ENCODE measurements at places on chromosomes 7 and 10.

DNA sequence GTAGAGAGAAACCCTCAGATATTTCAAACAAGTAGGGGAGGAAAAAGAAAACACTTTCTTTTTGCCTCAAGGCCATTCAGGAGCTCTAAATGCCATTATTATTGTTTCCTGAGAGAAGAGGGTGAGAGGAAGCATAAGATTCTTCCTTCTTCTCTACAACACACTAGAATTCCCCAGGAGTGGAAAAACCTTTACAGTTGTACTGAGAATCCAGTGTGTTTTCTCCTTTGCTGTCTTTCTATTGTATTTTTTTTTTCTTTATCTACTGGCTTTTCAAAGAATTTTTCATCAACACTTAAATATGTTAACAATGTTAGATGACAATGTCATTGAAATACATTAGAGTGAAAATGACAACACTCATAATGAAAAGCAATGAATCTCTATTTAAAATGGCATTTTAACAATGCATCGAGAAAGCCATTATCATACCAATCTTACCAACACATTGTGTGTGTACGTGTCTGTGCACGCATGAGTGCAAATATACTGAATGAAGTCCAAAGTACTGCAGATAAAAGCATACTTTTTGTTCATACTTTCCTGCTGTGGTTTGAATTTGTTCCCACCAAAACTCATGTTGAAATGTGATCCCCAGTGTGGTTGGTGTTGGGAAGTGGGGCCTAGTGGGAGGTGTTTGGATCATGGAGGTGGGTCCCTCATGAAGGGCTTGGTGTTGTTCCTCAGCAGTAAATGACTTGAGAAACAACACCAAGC lies 24.2 kb upstream of the MACC1 start:
- DNase-seq: peak; percentile 17

DNA sequence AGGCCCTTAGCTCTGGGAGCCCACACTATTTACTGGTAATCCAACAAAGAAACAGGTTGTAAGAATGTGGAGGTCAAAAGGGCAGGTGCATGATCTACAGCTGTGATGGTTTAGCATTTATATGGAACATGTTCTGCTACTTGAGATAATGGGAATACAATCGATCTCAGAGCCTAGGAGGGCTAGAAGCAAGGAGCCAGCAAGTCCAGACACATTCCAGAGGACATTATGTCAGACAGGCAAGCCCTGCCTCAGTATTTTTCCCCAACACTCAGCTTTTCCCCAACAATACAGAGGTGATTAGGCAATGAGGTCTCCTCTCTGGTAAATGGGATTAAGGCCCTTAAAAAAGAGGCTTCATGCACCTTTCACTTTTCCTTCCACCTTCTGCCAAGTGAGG lies 21.4 kb upstream of the GNAT3 start:
- no peak for DNase-seq

DNA sequence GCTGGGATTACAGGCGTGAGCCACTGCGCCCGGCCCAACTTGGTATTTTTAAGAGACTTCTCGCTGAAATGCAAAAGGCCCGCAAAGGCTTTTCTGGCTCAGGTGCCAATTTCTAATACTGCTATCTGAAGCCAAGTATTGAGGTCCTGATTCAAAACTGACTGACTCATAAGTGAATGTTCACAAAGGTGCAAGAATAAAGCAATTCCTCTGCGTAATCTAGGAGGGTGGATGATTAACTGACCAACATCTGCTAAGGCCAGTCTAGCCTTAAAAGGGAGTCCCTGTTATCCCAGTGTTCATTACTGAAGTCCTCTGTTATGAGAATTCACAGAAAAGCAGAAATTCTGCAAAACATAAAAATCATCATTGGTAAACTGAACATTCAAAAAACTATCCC lies 111.4 kb downstream of the SRPK2 start:
- no peak for DNase-seq

DNA sequence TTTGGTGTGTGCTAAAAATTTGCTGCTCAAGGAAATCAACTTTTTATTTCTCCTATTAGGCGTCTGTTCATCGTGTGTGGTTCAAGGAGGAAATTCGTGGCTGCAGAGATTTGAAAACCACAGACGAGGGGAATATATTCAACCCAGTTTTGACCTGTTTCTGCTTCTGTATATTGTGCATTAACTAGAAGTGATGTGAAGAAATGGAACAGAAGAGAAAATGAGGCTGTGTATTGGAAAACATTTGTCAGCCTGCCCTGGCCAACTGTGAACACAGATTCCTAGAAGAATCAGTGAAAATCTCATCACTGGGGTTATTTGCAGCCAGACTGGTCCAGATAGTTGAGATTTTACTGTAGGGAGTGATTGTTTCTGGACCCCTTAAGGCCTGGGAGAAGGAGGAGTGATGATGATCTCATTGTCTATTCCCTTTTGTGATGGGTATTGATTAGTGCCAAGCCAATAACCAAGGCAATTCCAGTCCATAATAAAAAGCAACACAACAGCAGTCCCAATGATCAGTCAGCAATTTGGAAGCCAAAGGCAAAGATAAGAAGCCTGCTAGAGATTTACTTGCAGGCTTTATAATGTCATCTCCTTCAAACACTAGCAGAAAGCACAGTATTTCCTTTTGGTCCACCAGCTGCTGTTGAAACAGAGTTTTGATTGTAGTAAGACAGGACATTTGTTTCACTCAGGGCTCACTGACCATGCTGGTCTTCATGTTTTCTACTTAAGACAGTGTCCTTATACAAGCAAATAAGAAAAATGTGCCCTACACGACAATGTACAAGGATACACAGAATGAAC lies 339.4 kb downstream of the PRPF18 start:
- no peak for DNase-seq

DNA sequence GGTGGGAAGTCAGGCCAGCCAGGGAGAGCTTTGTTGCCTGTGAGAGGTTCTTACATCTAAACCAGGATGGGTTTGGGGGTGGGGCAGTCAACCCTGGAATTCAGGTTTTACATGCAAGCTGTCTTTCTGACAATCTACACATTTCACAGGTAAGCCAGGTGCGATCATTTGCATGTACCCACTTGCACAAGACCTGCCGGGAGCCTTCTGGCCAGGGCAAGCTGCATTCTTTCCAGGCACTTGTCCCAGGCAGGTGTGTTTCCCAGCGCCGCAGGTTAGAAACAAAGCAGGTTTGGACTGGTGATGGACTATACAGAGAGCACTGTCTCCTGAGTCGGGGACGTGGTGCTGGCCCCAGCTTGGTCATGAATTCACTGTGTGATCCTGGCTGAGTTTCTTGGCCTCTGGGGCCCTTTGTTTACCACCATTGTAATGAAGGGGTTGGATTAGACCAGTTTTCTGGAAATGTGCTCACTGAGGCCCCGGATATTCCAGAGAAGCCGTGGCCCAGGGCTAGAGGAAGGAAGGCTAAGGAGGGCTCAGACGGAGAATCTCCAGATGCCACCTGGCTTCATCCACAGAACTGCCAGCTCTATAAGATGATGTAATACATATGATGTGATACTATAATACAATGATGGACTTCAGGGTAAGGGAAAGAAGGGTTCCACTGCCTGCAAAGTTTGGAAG lies 205.2 kb upstream of the SVIL start:
- peak; percentile 6 for DNase-seq

DNA sequence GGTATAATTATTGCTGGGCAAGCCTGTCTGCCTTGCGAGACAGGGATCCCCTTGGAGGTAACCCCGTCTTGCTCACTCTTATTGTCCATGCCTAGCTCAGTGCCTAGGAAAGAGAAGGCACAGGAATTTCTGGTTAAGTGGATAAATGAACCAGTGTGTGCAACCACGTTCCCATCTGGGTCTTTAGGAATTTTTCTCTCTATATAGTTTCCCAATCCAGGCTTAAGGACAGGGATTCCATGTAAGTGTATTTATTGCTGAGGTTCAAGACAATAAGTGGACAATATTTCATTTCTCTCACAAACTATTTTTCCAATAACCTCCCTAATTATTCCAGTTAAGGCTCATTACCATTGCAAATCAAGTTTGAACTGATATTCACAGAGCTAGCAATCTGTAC lies 8.9 kb upstream of the ADAM12 start:
- no peak for DNase-seq

GRCh38 chr10:48806342-48806741 lies 121.7 kb downstream of the WDFY4 start:
- no peak for DNase-seq

DNA sequence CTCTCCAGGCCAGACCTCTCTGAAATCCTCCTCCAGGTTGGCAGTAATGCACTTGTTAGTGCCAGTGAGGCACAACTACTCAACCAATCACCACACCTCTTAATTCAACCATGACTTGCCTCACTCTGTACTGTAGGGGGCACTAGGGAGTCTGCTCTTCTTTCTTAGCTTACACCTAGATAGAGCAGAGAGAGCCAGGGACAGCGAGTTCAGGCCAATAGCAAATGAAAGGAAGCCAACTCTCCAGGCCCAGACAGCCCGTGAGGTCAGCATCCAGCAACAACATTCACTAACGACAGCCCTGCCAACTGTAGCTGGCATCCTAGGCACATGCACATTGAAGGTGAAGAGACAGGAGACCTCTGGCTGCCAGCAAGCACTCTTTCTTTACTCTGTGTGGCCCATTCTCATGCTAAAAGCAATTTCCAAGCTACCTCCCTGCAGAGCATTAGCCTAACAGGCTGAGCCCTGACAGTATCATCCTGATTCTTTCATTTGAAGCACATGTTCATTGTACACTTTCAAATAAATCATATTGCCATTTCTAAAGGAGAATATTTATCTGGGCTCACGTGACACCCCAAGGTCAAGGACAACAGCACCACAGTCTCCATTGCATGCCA lies 136.3 kb downstream of the DPY19L1 start:
- DNase-seq: no peak

GRCh38 chr7:44491229-44491628 lies 771 bp upstream of the NUDCD3 start:
- DNase-seq: no peak

DNA sequence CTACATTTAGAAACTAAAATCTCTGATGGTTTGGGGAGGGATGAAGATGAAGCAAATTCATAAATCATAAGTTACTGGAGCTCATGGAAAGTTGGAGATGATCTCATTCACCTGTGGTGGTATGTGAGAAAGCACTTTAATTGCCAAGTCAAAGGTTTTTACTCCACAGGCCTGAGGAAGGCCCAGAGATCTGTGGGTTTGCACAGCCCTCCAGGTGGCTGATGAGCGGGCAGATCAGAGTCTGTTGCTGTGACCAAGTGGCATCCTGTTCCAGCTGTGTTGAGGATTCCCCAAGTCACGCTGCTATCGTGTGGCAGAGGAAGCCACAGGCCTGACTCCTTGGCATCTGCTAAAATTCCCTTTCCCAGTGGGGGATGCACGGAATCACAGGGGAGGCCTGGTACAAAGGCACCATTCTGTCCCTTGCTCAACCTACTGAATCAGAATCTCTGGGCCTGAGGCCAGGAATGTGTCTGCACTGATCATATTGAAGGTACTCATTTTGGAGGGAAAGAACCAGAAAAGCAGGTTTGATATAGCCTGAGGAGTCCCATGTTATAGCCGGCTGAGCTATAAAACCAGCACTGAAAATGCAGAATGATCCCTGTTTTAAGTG lies 19.7 kb upstream of the DDC start:
- no peak for DNase-seq

DNA sequence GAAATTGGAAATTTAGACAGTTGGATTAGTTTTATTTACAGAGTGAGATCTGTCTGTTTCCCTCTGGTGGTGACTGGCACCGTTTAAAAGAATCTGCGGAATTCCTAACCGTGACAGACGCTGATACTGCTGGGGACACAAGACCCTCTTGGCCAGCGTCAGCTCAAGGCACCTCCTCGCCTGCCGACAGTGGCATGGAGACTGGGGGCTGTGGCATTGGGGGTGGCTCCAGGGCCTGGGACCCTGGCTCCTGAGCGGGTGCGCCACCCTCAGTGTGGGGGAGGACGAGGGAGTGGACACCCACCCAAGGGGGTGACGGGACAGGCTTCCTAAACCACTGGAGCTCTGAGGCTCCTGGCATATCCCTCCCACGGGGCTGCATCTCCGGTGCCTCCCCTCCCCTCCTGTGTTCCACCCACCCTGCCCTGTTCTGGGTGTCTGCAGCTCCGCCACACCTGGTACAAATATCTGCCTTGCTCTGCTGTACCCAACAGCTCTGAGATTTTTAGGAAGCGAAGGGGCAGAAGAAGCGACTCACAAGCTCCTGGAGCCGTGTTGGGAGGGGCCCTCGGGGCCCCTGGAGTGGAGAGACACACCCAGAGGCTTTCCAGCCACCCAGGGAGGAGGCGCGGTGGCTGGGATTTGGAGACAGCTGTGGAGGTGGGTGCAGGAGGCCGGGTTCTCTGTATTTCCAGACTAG lies 178.7 kb downstream of the DNAJB6 start:
- no peak for DNase-seq

GRCh38 chr10:78995987-78996791 lies 72.6 kb upstream of the ZMIZ1 start:
- no peak for DNase-seq

DNA sequence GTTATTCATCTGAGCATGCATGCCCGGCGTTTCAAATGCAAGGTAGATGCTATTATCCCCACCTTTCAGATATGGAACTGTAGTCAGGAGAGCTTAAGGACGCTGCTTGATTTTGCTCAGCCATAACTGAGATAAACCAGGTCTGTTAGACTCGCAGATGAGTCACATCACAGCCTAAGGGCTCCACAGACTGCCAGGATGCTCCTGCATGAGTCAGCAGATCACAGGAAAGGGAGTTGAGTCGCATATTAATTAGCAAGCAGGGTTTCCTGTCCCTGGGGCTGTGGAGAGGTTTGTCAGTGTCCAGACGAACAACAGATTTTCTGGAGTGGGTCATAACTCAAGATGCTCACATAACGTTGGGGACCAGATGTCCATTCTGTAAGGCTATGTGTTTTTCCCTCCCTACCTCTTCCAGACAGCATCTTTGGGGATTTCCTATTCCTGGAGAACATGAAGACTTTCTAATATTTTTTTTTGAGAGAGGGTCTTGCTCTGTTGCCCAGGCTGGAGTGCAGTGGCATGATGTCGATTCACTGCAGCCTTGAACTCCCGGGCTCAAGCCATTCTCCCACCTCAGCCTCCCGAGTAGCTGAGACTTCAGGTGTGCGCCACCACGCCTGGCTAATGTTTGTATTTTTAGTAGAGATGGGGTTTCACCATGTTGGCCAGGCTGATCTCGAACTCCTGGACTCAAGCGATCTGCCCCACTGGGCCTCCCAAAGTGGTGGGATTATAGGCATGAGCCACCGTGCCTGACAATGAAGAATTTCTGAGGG lies 36.7 kb downstream of the PFKFB3 start:
- DNase-seq: no peak

Data from NCI-H774 (cell line).